Stimulated activated naive CD4-positive, alpha-beta T cell (primary cell): ENCODE measurements at places on chromosomes 6 and 20.

- no peak for DNase-seq
These were observed 3.9 kb downstream of the ATXN1 start for GRCh38 chr6:16757332-16757731.

GRCh38 chr6:11683871-11684270 is 94.7 kb downstream of the ADTRP start:
- DNase-seq: no peak

GRCh38 chr20:5630071-5630470 is 120.1 kb upstream of the SHLD1 start:
- DNase-seq: no peak

- no peak for DNase-seq
These were observed 436.0 kb downstream of the PLCB1 start for GRCh38 chr20:8568075-8568474.

- no peak for DNase-seq
These were observed 40.4 kb downstream of the GCLC start for GRCh38 chr6:53504512-53504911.

DNA sequence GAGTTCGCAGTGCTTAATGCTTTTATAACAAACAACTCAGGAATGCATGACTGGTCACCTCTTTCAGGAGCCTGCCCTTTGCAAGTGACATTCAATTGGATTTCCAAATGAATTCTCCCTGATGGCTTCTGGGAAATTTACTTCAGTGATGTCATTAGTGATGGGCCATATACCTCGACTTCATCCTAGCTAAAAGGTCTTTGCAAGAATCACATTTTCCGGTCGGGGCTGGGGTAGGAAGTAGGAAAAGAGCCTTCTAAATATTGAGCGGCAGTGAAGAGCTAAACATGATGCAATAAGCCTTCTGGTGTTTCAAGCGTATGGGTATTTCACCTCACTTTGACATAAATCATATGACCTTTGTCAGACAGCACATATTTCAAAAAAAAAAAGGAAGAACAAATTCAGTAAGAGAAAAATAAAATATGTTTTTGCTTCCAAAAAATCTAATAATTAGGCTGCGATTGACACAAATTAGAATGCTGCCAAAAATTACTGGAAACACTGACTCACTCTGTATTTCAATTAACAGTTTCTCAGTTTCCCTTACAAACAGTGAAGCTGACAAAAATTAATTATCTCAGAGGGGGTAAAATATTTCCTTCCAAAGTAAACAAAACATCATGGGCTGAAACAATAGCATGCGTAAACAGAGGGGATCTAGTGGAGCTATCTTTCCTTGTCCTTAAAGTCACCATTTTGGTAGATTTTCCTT is 39.8 kb downstream of the ADTRP start:
- DNase-seq: no peak

- DNase-seq: no peak
These were observed 176.9 kb downstream of the UTRN start for GRCh38 chr6:144462058-144462457.

DNA sequence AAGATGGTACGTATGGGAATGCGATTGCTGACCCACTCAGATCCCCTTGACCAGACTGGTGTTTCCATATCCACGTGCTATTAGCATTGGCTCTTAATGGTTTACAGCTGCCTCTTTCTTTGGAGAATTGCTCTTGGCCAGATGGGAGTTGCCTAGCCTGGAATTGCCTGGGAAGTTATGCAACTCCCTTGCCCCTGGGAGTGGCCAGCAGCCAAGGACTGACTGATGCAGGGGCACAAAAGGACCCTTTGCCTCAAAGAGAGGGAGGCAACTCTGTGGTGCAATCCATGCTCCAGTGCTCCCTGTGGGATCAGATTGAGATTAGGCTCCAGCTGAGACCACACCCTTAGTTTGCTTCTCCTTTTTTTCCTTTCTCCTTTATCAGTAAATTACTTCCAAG is 203.5 kb upstream of the JAG1 start:
- no peak for DNase-seq

- no peak for DNase-seq
These were observed 24.8 kb upstream of the CCND3 start for GRCh38 chr6:41966214-41966920.

DNA sequence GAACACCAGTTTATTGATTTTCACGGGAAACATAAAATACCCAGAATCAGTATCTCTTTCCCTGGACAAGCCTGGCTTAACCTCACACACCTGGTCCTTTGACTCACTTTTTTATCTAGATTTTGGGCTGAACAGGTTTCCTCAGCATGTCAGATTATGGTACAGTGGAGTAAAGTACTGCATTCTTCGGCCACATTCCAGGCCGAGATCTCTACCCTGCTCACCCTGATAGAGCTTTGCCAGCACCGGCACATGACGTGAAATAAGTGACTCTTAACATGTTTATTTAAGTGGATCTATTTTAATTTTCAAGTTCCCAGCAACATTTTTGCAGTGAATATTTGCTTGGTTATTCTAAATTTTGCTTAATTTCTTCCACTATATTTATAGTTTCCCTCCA is 79.0 kb upstream of the POPDC3 start:
- no peak for DNase-seq

DNA sequence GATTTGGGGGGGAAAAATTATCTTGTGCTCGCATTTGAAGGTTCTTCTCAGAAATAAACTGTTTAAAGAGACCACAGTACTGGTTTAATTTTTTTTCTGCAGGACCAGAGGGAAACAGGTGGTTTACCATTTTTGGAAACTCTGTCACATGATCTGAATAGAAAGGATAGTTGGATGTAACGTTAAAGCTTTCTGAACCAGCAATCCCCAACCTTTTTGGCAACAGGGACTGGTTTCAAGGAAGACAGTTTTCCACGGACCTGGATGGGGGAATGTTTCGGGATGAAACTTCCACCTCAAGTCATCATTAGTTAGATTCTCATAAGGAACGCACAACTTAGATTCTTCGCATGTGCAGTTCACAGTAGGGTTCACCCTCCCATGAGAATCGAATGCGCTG is 50.4 kb downstream of the MCM8 start:
- DNase-seq: no peak

DNA sequence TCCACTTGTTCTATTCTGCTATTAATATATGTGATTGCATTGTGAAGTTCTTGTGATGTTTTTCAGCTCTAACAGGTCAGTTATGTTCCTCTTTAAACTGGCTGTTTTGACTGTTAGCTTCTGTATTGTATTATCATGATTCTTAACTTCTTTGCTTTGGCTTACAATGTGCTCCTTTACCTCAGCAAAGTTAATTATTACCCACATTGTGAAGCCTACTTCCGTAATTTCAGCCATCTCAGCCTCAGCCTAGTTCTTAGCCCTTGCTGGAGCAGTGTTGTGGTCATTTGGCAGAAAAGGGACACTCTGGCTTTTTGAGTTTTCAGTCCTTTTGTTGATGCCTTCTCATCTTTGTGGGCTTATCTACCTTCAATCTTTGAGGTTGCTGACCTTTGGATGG is 440.2 kb downstream of the TBC1D32 start:
- no peak for DNase-seq

DNA sequence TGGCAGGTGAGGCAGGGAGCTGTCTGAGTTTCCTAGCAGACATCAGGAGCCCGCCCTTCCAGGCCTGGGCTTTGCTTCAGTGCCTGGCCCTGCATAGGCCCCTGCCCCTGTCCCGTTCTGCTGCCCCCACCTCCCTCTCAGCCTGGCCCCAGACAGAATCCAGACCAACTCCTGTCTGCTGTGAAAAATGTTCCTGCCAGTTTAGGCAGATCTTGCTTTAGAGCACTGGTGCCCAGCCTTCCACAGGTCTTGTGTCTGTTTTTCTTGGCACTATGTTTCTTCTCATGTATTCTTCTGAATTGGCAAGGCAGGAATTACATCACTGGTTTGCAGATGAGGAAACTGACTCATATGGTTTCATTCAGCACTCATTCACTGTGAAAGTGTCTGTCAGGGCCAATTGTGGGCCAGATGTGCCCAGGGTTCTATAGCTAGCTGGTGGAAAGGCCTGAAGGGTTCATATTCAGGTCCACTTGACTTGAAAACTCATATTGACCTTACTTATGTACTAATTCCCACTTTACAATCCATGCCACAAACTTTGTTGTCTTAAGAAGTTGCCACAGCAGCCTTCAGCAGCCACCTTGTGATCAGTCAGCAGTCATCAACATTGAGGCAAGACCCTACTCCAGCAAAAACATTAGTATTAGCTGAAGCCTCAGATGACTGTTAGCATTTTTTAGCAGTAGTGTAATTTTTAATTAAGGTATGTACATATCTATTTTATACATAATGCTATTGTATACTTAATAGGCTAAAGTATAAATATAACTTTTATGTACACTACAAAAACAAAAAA is 40.5 kb downstream of the HLA-F start:
- no peak for DNase-seq

DNA sequence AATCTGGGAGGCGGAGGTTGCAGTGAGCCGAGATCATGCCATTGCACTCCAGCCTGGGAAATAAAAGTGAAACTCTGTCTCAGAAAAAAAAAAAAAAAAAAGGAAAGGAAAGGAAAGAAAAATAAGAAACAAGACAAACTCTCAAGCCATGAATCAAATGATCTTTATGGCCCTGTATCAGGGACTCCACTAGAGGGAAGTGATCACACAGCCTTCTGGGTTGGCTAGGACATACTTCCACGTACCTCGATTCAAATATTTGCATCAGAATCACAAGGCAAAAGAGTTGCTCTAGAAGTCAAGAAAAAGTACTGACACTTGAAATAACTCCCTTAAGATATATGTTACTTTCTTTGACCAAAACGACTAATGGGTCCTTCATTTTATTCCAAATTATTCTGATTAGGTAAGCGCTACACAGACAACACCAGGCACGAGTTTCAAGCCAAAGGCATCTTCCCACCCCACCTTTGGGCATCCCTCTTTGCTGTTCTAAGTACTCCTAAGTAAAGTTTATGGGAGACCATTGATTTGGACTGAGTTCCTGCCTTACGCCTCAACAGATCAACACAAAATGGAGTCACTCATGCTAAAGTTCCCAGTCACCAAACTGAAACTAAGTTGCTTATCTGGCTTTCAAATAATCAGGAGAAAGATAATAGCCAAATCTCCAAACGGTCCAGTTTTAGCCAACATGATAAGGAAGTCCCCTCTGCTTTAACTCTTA is 77.5 kb upstream of the NT5E start:
- no peak for DNase-seq

DNA sequence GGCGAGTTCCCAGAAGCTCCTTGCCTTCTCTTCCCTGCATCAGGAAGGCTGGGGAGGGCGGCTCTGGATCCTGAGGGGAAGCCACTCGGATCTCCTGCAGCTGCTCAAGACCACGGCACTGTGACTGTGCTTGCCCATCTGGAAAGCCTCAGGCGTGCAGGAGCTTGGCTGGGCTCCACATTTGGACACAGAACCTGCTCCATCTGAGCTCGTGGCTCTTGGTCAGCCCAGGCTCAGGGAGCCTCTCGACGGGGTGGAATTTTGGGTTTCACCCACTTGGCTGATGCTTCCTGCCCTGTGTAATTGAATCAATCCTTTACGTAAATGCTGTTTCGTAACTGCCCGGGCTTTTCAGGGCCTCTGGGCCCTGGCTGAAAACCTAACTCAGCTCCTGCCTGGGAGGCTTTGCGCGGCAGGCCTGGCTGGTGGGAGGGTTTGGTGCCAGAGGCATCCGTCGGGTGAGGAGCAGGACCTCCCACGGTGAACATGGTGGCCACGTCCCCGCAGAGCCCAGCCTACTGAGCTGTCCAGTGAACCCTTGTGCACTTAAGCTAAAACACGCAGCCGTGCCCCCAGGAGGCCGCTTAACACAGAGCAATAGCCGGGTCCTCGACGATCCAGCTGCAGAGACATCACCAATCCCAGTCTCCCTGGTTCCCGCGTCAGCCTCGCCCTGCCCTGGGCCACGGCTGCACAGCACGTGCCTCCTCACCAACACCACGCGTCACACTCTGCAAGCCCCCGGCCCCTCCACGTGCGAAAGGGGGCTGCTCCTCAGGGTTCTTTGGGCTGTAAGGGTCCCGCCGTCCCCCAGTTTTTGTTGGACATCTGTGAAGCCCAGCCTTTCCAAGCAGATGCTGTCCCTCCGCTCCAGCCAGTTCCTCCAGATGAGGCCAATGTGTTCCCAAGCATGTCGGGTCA is 241.0 kb downstream of the DLL1 start:
- no peak for DNase-seq

DNA sequence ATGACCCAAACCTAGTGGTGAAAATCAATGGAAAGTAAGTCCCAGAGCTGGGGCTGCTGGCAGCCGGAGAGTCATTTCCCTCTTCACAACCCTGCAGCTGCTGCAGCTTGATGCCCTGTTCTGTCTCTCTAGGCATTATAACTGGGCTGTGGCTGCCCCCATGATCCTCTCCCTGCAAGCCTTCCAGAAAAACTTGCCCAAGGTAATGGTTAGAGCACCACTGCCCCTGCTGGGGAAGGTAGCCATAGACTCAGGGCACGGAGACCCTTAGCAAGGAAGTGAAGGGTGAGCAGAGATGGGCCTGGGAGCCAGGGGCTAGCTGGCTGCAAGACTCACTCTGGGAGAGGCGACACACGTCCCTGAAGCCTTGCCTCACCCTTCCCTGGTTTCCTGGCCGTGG is 12.0 kb downstream of the LPIN3 start:
- no peak for DNase-seq

DNA sequence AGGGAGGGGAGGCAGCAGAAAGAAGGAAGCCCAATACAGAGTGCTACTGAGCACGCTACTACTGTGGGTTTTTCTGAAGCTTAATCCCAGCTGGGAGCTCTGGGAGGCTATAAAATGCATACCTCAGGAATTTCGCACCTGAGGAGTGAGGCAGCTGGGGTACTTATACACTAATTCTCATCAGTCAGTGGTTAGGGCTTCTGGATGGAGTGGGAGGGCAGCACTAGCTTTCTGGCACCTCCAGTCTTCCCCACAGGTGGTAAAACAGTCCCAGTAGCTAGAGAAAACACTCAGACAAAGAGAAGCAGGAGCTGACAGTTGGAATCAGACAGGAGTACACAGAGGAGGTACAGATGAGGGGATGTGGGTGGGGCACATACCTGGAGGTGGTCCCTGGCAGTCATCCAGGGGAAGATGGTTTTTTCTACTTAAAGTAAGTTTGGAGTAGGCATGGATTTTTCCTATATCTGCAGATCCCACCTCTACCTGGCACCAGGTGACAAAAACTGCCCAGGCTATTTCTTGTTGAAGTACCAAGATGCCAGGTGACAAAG is 37.8 kb downstream of the CPXM1 start:
- DNase-seq: no peak

DNA sequence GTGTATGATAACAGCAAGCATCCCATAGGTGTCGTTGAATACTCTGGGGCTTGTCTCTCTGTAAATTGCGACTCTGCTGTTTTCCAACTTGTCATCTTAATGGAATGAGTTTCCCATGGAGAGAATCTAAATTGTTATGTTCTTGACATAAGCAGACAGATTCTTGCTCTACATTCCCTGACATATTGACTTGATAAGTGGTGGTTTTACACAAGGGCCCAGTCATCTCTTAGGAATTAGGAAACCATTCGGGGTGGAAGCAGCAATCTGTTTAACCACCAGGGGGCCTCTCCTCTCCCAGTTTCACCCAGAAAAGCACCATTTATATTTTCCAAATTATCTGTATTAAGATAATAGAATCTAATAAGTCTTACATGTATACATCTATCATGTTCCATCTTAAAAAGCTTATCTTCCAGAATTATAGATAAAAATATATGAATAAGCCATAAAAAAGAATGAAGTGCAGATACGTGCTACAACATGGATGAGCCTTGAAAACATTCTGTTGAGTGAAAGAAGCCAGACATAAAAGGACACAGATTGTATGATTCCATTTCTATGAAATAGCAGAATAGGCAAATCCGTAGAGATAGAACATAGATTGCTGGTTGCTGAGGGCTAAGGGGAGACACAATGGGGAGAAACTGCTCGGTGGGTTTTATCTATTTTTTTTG is 23.1 kb upstream of the MROH8 start:
- DNase-seq: no peak
